Aorta (tissue), 5 donors: ENCODE measurements at places on chromosomes 11 and 22. TPM values are rescaled to one million over a fixed set of nuclear protein-coding genes. Genes with fewer than 3 reads are reported as not detected.
A peak's percentile ranks its signal among the peaks of the same experiment; 100 is the strongest.

- H3K36me3 ChIP-seq = no peaks in the 10 kb centered on the region
- DNase-seq = no peak
- no peaks in the 10 kb centered on the region for H3K4me1 ChIP-seq
- no peaks in the 10 kb centered on the region for H3K27me3 ChIP-seq
- no peak overlapping the region for H3K4me3 ChIP-seq
- no peak overlapping the region for H3K27ac ChIP-seq
Observed at GRCh38 chr11:35126000-35126878, 12.7 kb upstream of the CD44 start.

DNA sequence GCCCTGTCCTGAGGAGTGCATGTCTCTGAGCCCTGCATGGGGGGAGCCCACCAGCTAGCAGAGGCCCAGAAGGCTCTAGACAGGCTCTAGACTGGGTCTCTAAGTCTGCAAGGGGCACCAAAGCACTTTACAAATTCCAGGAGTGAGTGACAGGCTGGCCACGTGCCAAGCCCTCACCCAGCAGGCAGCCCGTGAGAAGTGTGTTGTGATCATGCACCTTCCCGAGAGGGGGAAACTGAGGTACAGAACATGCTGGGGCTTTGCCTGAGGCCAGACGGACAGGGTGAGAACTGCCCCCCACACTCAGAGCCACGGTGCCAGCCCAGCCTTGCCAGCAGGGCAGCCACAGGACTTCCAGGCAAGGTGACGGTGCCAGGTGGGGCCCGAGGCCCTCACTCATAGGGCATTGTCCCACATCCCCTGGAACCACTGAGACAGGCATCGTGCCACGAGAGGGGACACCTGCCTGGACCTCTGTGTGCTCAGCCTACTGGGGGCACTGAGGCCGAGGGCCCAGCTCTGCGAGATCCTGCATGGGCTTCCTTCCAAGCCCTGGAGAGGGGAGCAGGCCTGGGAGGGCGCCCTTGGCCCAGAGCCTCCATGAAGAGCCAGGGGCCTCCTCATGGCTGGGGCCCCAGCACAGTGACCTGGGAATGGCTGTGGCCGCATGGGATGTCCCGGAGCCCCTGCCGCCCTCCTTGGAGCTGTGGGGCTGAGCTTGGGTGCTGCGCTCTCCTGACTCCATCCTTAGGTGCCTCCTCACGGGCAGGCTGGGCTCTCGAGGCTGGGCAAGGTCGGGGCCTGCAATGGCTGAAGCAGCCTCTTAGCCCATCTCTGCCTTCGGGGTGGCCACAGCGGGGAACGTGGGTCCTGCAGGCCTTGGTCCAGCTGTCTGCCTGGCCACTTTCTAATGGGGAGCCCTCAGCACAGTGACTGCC is 121.5 kb downstream of the KCNQ1OT1 start:
- no peaks in the 10 kb centered on the region for H3K27me3 ChIP-seq
- H3K27ac ChIP-seq = no peak overlapping the region
- H3K36me3 ChIP-seq = no peaks in the 10 kb centered on the region
- peak; percentile 40 for DNase-seq
- no peak overlapping the region for H3K4me3 ChIP-seq
- H3K4me1 ChIP-seq = no peaks in the 10 kb centered on the region

DNA sequence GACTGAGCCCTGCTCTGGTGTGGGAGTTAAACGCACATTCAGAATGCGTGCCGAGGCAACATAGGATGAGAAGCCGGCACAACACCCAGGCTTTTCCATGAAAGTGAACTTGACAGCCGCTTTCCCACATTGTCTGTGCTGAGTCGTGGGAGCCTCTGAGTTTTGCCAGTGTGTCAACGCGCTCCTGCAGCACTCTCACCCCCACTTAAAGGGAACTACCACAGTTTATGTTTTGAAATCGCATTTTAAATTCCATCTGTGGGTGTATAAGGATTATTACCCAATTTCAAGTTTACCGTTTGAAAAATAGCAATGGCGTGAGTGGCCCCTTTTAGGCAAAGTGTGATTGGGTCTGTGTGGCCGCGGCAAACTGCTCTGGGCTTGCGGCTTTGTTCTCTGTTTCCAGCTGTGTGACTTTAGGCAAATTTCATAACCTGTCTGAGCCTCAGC is 81.5 kb downstream of the FBLN1 start:
- H3K27ac ChIP-seq = no peak overlapping the region
- no peaks in the 10 kb centered on the region for H3K27me3 ChIP-seq
- H3K4me3 ChIP-seq = no peak overlapping the region
- H3K4me1 ChIP-seq = no peaks in the 10 kb centered on the region

DNA sequence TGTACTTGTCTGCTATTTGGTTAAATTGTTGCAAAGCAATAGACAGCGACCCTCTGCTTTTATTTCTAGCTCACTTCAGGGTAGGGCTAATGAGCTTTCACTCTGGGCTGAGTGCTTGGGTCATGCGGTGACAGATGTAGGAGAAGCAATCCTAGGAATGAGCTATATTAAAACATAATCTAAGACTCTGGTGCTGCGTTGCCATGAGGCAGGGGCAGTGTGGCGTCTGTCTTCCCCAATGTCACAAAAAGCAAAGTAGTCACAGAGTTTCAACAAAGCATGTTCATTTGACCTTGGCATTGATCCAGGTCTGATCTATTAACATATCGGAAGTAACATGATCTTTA is 55.5 kb upstream of the GRAMD1B start:
- H3K4me3 ChIP-seq = no peak overlapping the region
- no peaks in the 10 kb centered on the region for H3K4me1 ChIP-seq
- no peak overlapping the region for H3K27ac ChIP-seq
- no peaks in the 10 kb centered on the region for H3K36me3 ChIP-seq
- no peaks in the 10 kb centered on the region for H3K27me3 ChIP-seq

GRCh38 chr11:118703563-118704106 is 24.2 kb upstream of the TREH start:
- no peaks in the 10 kb centered on the region for H3K4me1 ChIP-seq
- no peaks in the 10 kb centered on the region for H3K27me3 ChIP-seq
- H3K36me3 ChIP-seq = no peaks in the 10 kb centered on the region
- DNase-seq = peak; percentile 85
- no peak overlapping the region for H3K4me3 ChIP-seq
- H3K27ac ChIP-seq = no peak overlapping the region

- no peak for DNase-seq
- peak overlapping the region; percentile 62 for H3K4me3 ChIP-seq
- H3K27me3 ChIP-seq = no peaks in the 10 kb centered on the region
- peak overlapping the region; percentile 74 for H3K27ac ChIP-seq
- H3K4me1 ChIP-seq = peaks cover 4% of the 10 kb centered on the region
Observed at GRCh38 chr22:41469218-41469851, 418 bp downstream of the ACO2 start.

DNA sequence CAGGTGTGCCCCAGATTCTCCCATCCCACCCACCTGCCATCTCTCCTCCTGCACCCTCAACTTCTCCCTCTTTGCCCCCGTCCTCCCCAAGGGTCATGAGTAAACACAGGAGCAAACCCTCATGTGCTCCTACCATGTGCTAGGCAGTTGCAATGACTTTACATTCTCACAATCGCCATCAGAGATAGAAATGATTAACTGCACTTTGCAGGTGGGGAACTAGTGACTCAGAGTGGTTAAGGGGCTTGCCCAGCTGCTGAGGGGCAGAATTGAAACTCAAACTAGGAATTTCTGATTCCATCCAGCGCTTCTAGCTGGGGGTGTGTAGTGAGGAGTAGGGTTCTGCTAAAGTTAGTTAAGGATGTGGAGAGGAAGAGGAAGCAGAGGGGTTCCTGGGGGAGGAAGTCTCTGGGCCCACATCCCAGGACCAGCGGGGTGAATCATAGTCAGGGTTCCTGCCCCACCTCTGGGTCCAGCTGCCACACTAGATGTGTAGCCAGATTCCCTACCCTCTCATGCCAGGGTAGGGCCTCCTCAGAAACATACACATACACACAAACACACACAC is 16.0 kb upstream of the PRG2 start:
- H3K4me3 ChIP-seq = no peak overlapping the region
- no peaks in the 10 kb centered on the region for H3K4me1 ChIP-seq
- peak; percentile 55 for DNase-seq
- H3K36me3 ChIP-seq = peaks cover 14% of the 10 kb centered on the region
- no peaks in the 10 kb centered on the region for H3K27me3 ChIP-seq
- no peak overlapping the region for H3K27ac ChIP-seq

The FAM83F gene
- not detected for polyA plus RNA-seq
